ENCODE measurements at places on chromosomes 5 and 9. TPM values are rescaled to one million over a fixed set of nuclear protein-coding genes. Genes with fewer than 3 reads are reported as not detected.

GRCh38 chr5:86095092-86095491, 522.6 kb upstream of the COX7C start:
- DNase-seq = no peak

GRCh38 chr5:159698322-159698721, 218.0 kb upstream of the ADRA1B start:
- DNase-seq = no peak

- DNase-seq = no peak
These were observed 42.8 kb upstream of the ZSWIM6 start for GRCh38 chr5:61289241-61289640.

DNA sequence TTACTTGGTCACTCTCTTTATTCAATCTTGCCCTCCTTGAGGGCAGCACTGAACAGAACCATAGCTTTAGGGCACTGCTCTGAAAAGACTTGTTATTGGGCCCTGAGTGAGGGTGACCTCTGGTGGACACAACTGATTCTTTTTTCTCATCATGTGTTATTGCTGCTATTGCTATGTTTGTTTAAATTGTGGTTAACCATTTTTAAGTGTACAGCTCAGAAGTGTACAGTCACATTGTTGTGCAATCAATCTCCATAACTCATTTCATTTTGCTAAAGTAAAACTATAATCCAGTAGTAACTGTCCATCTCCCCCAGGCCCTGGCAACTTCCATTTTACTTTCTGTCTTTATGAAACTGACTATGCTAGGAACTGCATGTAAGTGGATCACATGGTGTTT, 351.1 kb upstream of the RIOK2 start:
- peak; percentile 75 for DNase-seq

GRCh38 chr5:35899800-35900199, 38.6 kb downstream of the CAPSL start:
- DNase-seq = no peak

DNA sequence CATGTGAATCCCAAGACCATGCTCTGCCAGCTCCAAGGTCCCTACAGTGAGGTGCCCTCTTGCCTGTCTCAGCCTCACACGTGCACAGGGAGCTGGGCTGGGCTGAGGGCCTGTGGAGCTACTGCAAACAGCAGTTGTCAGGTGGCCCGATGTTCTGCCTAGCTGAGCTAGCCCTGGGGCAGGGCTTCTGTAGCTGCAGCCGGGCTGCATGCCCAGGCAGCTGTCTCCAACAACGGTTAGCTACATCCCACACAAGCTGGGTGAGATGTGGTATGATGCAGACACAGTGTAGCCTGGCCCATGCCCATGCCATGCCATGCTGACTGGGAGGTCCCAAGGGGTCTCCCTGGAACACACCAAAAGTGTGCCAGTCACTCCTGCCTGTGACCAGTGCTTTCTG, 62.0 kb downstream of the MACROH2A1 start:
- no peak for DNase-seq

GRCh38 chr9:4402501-4402900, 87.8 kb upstream of the SLC1A1 start:
- no peak for DNase-seq

DNA sequence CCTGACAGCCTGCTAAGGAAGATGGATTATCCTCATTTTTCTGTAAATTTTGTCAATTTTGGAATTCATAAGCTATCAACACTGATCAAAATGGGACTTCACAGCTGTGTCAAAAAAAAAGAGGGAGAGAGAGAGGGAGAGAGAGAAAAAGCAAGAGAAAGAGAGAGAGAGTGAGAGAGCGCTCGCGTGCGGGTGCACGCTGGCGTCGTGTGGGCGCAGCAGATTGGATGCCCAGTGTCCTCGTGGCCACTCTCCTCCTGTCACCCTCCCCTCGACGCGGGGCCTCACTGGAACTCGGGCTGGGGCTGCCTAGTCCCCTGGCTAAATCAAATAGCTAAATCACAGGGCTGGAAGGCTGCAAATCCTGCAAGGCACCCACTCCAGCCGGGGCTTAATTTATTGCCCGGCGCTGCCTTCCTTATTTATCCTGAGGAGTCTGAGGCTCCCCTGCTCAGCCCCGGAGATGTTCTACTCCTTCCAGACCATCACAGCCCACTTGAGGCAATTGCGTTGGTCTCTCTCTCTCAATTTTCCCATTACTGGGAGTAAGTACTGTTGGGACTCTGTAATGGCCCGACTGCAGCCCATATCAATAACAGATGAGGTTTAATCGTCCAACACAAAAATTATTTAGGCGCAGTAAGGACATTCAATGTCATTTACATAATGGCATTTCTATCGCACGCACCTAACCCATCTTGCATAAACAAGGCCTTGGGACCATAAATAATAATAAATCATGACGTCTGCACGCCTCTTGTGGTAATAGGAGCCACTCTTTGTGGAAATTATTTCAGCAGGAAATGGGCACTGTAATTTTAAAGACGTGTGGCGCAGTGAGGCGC, 94.2 kb downstream of the PAX5 start:
- no peak for DNase-seq

GRCh38 chr5:138575194-138576015, at the start of gene HSPA9:
TSS of gene HSPA9 (minus strand) at chr5:138575401. CDS start at chr5:138575318, 83 bp downstream.
- peak; percentile 100 for DNase-seq

DNA sequence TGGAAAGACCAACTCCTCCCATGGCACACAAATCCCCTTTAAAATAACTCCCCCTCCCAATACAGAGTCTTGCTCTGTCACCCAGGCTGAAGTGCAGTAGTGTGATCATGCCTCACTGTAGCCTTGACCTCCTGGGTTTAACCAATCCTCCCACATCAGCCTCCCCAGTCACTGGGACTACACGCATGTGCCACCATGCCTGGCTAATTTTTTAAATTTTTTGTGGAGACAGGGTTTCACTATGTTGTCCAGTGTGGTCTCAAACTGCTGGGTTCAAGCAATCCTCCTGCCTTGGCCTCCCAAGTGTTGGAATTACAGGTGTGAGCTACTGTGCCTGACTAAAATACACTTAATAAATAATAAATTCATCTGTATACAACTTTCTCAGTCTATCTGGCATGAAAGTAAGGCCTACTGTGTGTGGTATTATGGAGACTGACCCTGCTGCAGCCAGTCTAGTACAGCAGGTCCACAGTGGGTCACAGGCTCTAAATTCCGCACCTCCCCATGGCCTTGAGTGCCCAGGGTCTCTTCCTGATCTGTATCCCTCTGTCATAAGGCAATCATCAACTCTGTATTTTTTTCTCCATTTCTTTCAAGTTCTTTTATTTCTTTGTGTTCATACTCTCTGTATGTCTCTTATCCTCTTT, 169.4 kb downstream of the MAPKAP1 start:
- no peak for DNase-seq

- DNase-seq = no peak
These were observed 41.0 kb downstream of the CYFIP2 start for GRCh38 chr5:157306692-157307471.

DNA sequence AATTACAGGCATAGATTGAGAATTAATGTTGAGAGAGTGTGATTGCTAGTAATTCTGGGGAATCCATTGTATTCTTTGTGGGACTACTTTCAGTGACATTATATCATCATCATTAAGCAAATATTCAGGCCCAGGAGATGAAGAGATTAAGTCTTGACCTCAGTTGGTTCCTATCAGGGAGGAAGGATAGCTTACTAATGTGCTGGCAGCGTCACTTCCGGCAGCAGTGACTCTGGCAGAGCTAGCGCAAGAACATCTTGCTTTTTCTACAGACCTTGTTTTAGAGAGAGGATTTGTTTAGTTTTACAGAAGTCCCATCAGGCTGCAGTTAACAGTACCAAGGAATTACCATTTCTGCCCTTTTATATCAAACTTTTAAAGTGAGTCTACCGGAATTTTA, 20.3 kb downstream of the OSTF1 start:
- DNase-seq = peak; percentile 80

DNA sequence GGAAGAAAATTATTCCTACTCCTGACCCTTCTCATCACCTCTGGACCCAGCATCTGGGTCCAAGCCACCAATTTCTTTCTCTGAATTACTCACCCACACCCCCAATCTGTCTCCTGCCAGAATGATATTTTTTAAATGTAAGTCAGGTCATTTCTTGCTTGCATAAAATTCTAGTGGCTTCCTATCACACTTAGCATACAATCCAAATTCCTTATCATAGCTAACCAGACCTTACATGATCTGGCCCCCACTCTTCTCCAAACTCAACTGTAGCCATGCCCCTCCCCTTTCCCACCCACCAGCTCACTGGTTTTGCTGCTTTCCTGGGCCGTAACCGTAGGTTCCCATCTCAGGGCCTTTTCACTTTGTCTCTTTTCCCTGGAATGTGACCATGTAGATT, 15.2 kb downstream of the HTR4 start:
- DNase-seq = no peak

DNA sequence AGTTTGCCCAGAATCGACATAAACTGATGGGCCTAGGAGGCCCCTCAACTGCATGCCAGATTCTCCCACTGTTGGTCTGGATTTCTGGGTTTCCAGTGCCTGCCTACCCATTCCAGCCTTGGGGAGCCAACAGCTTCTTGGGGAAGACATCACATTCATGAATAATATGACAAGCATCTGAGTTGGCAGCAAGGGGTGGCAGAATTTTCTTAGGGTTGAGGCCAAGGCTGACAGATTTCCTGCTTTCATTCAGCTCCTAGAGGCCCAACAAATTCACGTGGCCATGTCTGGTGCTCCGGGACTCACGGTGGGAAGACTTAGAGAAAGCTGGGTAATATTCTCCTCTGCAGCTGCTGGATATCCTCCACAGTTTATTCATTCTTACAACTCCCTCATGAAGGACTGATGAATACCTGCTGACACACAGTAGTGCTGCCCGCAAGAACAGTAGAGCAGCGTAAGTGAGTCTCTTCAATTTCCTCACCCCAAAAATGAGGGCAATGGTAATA, 305.0 kb upstream of the TNC start:
- DNase-seq = no peak

- peak; percentile 58 for DNase-seq
These were observed 59.7 kb upstream of the TRPC7 start for GRCh38 chr5:136424835-136425584.

DNA sequence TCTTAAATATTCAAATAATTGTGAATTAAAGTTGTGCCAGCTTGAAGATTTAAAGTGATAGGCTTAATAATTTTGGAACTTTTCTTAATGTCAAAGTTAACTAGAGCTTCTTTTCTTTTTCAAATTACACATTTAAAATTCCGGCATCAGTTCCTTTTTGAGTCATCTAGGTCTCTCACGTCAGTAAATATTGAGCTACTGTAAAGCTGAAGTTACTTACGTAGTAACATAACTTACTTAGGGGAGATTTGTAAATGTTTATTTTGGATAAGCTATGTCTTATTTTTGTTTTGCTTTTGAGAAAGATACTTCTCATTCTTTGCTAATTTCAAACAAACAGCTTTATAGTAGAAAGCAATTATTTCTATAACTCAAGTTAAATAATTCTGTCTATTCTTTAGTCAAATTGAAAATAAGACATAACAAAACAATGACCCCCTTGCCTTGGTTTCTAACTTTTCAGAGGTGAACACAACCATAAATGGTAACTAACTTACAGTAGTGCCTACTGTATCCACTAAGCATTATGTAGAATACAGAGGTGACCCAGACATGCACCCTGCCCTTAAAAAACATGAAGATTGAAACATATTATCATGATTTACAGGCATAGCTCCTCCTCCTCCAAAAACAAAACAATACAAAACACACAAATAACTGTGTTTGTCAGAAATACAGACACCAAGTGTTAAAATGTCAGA, 29.8 kb downstream of the CD274 start:
- DNase-seq = no peak

DNA sequence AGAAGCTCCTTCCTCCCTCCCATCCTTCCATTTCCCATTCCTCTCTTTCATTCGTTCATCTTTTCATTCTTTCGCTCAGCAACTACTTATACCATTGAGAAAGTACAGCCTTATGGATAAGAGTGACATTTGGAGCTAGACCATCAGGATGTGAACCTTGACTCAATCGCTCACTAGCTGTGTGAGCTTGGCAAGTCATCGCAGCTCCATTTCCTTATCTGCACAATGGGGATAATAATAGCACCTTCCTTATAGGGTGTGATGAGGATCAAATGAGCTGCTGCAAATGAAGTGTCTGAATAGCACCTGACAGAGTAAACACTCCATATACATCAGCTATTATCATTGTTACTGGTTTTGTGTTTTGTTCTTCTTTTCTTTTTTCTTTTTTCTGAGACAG, 28.1 kb upstream of the SYNPO start:
- DNase-seq = peak; percentile 91

DNA sequence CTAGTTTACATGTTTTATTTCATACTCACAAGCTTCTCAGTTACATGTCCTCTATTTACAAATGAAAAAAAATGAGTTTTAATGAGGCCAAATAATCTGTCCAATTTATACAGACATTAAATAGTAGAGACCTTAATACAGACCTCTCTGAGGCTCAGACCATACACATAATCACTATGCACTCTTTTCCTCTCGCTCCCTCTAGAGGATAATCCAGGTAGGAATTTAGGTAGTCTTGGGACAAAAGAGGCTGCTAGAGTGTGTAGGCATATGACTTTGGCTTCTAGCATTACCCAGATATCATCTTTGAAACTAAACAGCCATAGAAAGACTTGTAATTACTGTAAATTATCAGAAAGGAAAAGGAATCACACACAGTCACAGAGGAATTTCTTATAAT, 444.7 kb downstream of the HINT1 start:
- peak; percentile 67 for DNase-seq

- peak; percentile 99 for DNase-seq
These were observed 17.7 kb downstream of the IL31RA start for GRCh38 chr5:55868846-55869245.

DNA sequence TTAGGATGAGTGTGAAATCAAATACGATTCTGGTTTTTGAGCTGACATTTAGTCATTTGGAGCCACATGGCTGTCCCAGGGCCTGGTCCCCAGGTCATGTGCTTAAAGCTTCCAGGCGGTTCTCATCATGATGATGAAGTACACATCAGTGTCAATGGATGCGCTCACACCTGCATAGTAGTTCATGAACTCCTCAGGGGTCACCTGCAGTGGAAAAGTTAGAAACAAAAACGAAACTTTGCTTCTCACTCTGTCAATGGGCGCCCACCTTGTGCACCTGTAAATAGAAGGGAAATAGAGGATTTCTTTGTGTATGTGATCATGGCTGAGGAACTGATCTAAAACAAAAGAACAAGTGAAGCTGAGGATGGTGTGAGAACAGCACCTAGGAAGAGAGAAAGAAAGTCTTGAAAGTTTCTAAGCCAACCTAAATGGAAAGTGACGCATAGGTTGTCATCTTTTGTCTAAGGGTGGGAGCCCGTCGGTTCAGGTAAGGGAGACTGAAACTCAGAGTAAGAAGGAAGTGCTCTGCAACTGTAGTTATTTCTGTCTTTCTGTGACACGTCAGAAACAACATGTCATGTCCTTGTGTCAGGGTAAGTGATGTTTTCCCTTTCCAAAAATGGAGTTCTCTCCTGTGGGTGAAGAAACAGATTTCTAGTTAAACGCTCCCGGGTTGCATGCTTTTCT, 33.8 kb downstream of the CAPSL start:
- no peak for DNase-seq

Gene ZNF454
- total RNA-seq = 0.55 TPM

Gene CEL
- total RNA-seq = 1.9 TPM

Gene PCDHGA12
- total RNA-seq = 9.9 TPM

Gene SLCO6A1
- not detected for total RNA-seq

Gene GARIN3
- total RNA-seq = not detected

Gene NDUFA8
- 65.5 TPM for total RNA-seq

Data from endothelial cell of umbilical vein (primary cell).